Sigmoid colon (tissue), 7 donors: ENCODE measurements at places on chromosomes 2 and 18. TPM values are rescaled to one million over a fixed set of nuclear protein-coding genes. Genes with fewer than 3 reads are reported as not detected.

RAB11FIP5 gene
- 15.3 TPM for total RNA-seq

KCNK3 gene
- 2.9 TPM for total RNA-seq

DNA sequence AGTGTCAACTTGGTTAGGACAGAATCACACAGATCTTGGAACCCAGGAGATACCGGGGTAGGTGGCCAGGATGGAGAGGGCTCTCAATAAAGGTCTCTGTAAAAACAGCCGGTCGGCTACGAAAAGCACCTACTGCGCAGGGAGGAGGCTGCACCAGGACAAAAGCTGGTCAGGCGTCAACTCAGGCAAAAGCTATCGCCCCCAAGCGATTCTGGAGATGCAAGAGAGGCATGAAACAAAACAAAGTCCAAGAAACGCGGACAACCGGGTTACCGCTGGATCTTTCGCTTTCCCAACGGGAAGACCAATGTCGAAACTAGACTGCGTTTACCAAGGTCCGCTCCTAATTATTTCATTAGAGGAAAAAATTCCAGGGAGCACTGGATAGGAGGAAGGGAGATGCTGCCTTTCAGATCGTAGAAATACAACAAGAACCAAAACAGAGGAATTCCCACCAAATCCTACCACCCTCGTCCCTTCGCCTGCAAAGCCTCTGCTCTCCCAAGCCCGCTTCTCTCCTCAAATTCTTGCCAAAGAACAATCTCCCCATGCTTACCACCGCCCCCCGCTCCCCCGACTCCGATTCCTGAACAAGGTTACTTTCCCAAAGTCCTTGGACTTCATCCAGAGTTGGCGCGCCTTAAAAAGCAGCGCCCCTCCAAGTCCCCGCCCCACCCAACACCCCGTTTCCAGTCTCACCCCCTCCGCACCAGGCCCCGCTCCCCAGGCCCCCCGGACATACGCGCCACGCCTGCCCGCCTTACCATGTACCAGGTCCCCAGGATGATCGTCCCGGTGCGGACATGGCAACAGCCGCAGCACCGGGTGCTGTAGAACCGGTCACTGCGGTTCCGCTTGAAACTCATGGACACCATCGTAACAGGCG is 539 bp downstream of the LAPTM4A start:
- no peaks in the 10 kb centered on the region for H3K27me3 ChIP-seq
- no peaks in the 10 kb centered on the region for H3K36me3 ChIP-seq
- DNase-seq, result peak; percentile 82
- peak overlapping the region; percentile 77 for H3K4me3 ChIP-seq
- H3K27ac ChIP-seq, result peak overlapping the region; percentile 98

DNA sequence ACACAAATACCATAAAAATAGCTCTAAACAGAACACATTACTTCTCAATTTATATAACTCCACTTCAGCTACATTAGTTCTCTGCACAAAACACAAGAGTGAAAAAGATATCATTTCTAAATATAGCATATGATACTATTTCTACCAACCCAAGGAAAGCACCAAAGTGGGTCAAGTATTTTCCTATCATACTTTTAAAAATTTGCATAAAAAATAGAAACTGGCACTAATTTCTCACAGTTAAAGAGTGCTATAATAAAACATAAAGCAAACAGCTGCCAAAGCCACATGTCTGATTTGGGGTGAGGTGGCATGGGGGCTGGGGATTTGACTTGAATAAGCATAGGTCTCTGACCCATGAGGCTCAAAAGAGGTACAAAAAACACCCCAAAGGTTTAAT is 61.5 kb downstream of the BARD1 start:
- DNase-seq, result no peak
- H3K27me3 ChIP-seq, result no peaks in the 10 kb centered on the region
- H3K36me3 ChIP-seq, result no peaks in the 10 kb centered on the region
- H3K4me3 ChIP-seq, result no peak overlapping the region
- no peaks in the 10 kb centered on the region for H3K4me1 ChIP-seq

DNA sequence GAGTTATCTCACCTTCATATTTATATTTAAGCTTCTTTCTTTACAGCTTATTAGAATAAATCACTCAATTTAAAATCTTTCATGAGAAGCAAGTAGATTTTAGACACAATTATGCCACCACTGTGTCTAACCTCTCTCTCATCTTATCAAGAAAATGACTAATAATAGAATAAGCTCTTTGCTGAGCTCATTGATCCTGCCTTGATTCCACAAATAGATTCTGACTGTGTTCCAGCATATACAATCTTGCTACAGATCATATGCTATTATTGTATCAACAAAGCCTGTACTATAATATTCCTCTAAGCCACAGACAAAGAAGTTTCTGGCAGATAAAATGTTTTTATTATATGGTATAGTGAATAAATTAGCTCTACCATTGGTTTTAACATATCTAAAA is 168.7 kb upstream of the GULP1 start:
- no peaks in the 10 kb centered on the region for H3K4me1 ChIP-seq
- DNase-seq, result no peak
- no peaks in the 10 kb centered on the region for H3K27me3 ChIP-seq
- no peak overlapping the region for H3K27ac ChIP-seq
- no peak overlapping the region for H3K4me3 ChIP-seq

DNA sequence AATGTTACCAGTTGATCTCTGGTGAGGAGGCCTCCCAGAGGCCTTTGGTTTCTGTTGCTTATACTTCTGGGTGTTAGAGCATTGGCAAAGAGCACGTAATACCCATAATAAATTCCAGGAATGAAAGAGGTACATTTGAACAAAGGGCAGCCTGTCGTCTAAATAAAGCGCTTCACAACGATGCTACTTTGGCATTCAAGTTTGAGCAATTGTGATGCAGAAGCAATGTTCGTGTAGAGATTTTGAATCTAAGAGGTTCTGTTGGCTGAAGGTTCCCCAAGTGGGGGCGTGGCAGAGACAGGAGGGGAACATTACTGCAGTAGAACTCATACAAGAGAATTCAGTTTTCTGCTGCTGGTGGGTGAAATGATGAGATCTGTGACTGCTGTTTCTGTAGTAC is 27.8 kb downstream of the ZNF532 start:
- no peak overlapping the region for H3K4me3 ChIP-seq
- peaks cover 21% of the 10 kb centered on the region for H3K4me1 ChIP-seq
- H3K27ac ChIP-seq, result no peak overlapping the region
- H3K27me3 ChIP-seq, result no peaks in the 10 kb centered on the region
- no peaks in the 10 kb centered on the region for H3K36me3 ChIP-seq

- no peaks in the 10 kb centered on the region for H3K4me1 ChIP-seq
- no peak for DNase-seq
- no peak overlapping the region for H3K4me3 ChIP-seq
Measured at GRCh38 chr2:233428438-233428837, 74.1 kb downstream of the DGKD start.

- peak overlapping the region; percentile 48 for H3K27ac ChIP-seq
- no peaks in the 10 kb centered on the region for H3K36me3 ChIP-seq
- DNase-seq, result no peak
Measured at GRCh38 chr2:55157474-55157884, 74.6 kb downstream of the CLHC1 start.
